ENCODE measurements at places on chromosomes 12 and 14. TPM values are rescaled to one million over a fixed set of nuclear protein-coding genes. Genes with fewer than 3 reads are reported as not detected.
A peak's percentile ranks its signal among the peaks of the same experiment; 100 is the strongest.

Gene GZMH
- not detected for total RNA-seq

GRCh38 chr12:92735131-92735721, 32.4 kb downstream of the PLEKHG7 start:
- peak overlapping the region; percentile 43 for H3K27ac ChIP-seq
- no peaks in the 10 kb centered on the region for H3K36me3 ChIP-seq
- no peak overlapping the region for H3K4me3 ChIP-seq
- H3K4me1 ChIP-seq = no peaks in the 10 kb centered on the region
- no peaks in the 10 kb centered on the region for H3K27me3 ChIP-seq
- no peak for DNase-seq

DNA sequence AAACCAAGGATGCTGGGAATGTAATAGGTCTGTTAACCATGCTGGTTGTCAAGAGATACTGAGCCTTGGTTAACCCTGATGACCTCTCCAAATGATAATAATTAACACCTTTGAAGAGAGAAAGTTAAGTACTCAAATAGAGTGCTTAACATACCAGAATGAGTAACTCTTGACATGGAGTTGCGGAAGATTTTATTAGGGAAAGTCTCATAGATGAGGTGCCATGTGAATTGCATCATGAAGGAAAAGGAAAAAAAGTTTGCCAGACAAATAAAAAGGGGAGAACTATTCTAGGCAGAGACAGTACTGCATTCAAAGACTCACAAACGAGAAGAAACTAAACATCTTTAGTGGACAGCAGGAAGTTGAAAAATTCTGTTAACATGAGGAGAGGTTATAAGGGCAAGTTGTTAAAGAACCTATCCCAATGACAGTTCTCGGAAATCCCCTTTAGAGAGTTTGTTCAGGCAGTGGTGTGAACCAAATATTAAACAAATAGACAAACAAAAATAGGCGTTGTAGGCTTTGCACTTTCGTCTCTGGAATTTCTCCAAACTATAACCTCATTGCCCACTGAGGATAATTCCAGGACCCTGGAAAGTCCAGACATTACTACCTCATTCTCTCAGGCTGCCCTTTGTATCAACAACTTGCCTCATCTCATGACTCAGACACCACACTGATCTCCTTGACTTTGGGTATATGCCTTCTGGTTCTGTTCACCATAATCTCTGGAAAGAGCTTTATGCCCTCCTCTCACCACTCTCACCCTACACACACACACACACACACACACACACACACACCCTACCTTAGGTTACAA, 435.0 kb downstream of the GXYLT1 start:
- H3K27me3 ChIP-seq = no peaks in the 10 kb centered on the region
- H3K27ac ChIP-seq = no peak overlapping the region
- H3K4me1 ChIP-seq = no peaks in the 10 kb centered on the region
- H3K36me3 ChIP-seq = no peaks in the 10 kb centered on the region

Gene SLC38A6
- total RNA-seq = 27.3 TPM

Gene GLT8D2
- total RNA-seq = 53.2 TPM

Gene ZNF641
- total RNA-seq = 23.9 TPM

GRCh38 chr12:80044694-80045046, 54.7 kb upstream of the OTOGL start:
- H3K4me3 ChIP-seq = no peak overlapping the region
- no peaks in the 10 kb centered on the region for H3K27me3 ChIP-seq
- peak overlapping the region; percentile 80 for H3K27ac ChIP-seq
- DNase-seq = no peak

Gene KCNK13
- total RNA-seq = 0.95 TPM

DNA sequence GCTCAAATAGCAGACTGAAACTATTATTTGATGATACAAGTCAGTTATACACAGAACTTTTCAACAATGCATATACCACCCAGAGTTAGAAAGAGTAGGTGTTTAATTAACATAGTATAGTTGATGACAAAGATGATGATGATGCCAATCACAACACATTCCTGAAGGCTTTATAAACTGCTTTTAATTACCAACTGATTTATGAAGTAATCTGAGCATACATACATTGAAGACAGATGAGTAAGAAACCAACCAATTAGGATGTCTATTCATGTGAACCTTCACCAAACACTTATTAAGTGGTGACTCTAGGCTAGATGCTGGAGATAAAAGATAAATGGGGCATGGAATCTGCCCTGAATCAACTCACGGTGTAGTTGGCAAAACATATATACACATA, 600.9 kb upstream of the FLRT2 start:
- H3K27ac ChIP-seq = no peak overlapping the region
- no peak for DNase-seq
- no peaks in the 10 kb centered on the region for H3K36me3 ChIP-seq
- no peaks in the 10 kb centered on the region for H3K27me3 ChIP-seq
- no peaks in the 10 kb centered on the region for H3K4me1 ChIP-seq
- H3K4me3 ChIP-seq = no peak overlapping the region

- H3K27ac ChIP-seq = no peak overlapping the region
- H3K27me3 ChIP-seq = no peaks in the 10 kb centered on the region
- no peak overlapping the region for H3K4me3 ChIP-seq
- DNase-seq = no peak
These were observed 25.4 kb downstream of the AP5M1 start for GRCh38 chr14:57293866-57294837.

Gene RAPGEF3
- total RNA-seq = 14.6 TPM

- H3K4me3 ChIP-seq = no peak overlapping the region
- H3K4me1 ChIP-seq = peaks cover 15% of the 10 kb centered on the region
- H3K27me3 ChIP-seq = no peaks in the 10 kb centered on the region
- H3K27ac ChIP-seq = no peak overlapping the region
- DNase-seq = no peak
These were observed 319.4 kb upstream of the ATP2B1 start for GRCh38 chr12:90027889-90028634.

- no peaks in the 10 kb centered on the region for H3K4me1 ChIP-seq
- DNase-seq = no peak
- no peak overlapping the region for H3K27ac ChIP-seq
- H3K36me3 ChIP-seq = no peaks in the 10 kb centered on the region
These were observed 104.8 kb downstream of the MYF5 start for GRCh38 chr12:80821513-80822000.

DNA sequence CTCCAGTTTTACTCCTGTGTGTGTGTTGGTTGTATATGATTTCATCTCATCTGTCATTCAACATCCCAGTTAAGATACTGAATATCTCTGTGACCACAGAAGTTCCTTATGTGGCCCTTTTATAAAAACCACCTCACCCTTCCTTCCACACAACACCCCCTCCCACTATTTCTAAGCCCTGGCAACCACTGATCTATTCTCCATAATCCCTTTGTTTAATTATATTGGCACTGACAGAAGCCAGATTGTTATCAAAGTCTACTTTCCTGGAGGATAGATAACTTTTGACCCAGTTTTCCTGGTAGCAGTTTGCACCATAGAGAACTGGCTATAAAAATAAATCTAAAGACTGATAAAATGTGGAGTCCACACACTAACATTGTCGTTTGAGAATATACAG, 902.8 kb downstream of the SLC16A7 start:
- no peak overlapping the region for H3K27ac ChIP-seq
- H3K27me3 ChIP-seq = no peaks in the 10 kb centered on the region
- DNase-seq = no peak
- no peaks in the 10 kb centered on the region for H3K4me1 ChIP-seq

GRCh38 chr14:100851946-100852620, 26.2 kb downstream of the MEG3 start:
- DNase-seq = no peak
- H3K4me3 ChIP-seq = no peak overlapping the region
- no peaks in the 10 kb centered on the region for H3K36me3 ChIP-seq

- H3K36me3 ChIP-seq = peaks cover 11% of the 10 kb centered on the region
- peaks cover 14% of the 10 kb centered on the region for H3K4me1 ChIP-seq
- H3K27me3 ChIP-seq = no peaks in the 10 kb centered on the region
- H3K27ac ChIP-seq = no peak overlapping the region
- peak; percentile 60 for DNase-seq
These were observed 17.1 kb downstream of the OTUB2 start for GRCh38 chr14:94043111-94043755.

DNA sequence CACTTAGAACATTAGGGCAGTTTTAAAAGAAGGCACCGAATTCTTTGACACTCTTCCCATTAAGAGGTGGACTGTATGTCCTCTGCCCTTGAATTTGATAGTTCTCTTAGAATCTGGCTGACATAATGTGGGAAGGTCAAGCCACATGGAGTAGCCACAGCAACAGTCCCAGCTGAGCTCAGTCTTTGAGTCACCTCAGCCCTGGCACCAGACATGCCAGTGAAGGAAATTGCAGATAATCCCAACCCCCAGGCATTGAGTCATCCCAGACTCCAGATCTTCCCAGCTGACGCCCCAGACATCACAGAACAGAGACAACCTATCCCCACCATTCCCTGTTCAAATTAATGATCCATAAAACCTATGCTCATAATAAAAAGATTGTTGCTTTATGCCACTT, 83.4 kb downstream of the GTF2A1 start:
- H3K4me1 ChIP-seq = no peaks in the 10 kb centered on the region
- DNase-seq = no peak

DNA sequence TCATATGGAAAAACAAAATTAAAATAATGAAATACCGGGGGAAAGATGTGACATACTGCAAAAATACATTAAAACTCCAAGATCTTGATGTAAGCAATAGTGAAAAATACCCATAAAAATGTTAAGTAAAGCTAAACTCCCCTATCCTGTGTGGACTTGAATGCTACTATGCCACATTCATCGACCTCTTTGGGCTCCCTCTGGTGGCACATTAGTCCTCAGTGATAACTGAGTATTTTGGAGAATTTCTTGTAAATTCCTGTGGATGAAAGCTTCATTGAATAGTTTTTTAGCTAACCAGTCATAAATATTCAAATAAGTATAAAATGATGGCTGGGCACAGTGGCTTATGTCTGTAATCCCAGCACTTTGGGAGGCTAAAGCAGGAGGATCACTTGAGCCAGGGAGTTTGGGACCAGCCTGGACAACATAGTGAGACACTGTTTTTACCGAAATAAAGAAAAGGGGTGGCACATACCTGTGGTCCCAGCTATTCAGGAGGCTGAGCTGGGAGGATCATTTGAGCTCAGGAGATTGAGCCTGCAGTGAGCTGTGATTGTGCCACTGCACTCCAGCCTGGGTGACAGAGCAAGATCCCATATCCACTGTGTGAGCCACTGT, 42.4 kb upstream of the SGPP1 start:
- H3K27ac ChIP-seq = no peak overlapping the region
- no peaks in the 10 kb centered on the region for H3K4me1 ChIP-seq
- H3K27me3 ChIP-seq = no peaks in the 10 kb centered on the region
- DNase-seq = no peak
- no peak overlapping the region for H3K4me3 ChIP-seq

GRCh38 chr12:121749267-121749666, 36.7 kb downstream of the TMEM120B start:
- peak overlapping the region; percentile 52 for H3K27ac ChIP-seq
- no peak overlapping the region for H3K4me3 ChIP-seq
- no peak for DNase-seq
- H3K27me3 ChIP-seq = no peaks in the 10 kb centered on the region
- H3K36me3 ChIP-seq = peaks cover 4% of the 10 kb centered on the region

GRCh38 chr12:122127839-122128238, 46.2 kb downstream of the IL31 start:
- no peak for DNase-seq
- peaks cover 46% of the 10 kb centered on the region for H3K36me3 ChIP-seq
- H3K27me3 ChIP-seq = no peaks in the 10 kb centered on the region
- H3K4me1 ChIP-seq = peaks cover 45% of the 10 kb centered on the region

All from sigmoid colon (tissue), 7 donors.